Effector CD4-positive, alpha-beta T cell (primary cell): ENCODE measurements at places on chromosomes 5 and 9.

DNA sequence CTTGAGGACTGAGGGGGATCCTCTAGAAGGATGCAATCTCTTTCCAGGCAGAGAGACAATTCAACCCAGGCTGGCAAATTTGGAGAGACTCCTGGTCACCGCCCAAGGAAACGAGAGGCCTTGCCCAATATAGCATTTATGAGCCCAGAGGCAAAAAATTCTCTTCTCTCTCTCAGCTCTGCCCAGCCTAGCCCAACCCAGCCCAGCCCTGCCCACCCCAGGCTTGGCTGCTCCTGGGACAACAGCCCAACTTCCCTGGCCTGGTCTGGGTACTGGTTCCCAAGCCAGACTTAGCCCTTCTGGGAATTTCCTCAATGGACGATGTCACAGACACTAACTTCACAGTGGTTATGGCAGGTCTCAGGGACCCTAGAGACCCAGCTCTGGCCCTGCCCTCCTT lies 116.5 kb downstream of the PSD2 start:
- DNase-seq, result no peak

GRCh38 chr5:56309262-56309826 lies 76.2 kb upstream of the ANKRD55 start:
- no peak for DNase-seq

- DNase-seq, result no peak
Measured at GRCh38 chr5:3118340-3118739, 366.9 kb upstream of the IRX2 start.

GRCh38 chr5:135718651-135719050 lies 115.8 kb upstream of the SLC25A48 start:
- no peak for DNase-seq

GRCh38 chr9:105046907-105047741 lies 119.2 kb upstream of the ABCA1 start:
- no peak for DNase-seq

DNA sequence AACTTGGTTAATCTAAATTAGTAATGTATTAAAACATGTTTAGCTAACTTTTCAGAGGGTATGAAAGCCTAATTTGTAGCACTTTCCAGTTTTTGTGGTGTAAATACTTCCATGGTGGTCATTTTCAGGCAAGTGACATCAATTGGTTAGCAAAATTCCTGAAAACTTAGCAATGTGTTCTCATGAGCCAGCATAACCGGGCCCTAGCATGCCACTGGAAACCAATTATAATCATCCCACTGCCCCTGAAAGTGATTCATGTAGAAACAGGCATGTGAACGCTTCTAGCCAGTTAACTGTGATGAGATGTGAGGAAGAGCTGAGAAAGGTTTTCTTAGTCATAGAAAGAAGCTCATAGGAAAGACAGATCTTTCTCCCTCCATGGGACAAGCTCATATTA lies 417.2 kb downstream of the TLR4 start:
- DNase-seq, result no peak

DNA sequence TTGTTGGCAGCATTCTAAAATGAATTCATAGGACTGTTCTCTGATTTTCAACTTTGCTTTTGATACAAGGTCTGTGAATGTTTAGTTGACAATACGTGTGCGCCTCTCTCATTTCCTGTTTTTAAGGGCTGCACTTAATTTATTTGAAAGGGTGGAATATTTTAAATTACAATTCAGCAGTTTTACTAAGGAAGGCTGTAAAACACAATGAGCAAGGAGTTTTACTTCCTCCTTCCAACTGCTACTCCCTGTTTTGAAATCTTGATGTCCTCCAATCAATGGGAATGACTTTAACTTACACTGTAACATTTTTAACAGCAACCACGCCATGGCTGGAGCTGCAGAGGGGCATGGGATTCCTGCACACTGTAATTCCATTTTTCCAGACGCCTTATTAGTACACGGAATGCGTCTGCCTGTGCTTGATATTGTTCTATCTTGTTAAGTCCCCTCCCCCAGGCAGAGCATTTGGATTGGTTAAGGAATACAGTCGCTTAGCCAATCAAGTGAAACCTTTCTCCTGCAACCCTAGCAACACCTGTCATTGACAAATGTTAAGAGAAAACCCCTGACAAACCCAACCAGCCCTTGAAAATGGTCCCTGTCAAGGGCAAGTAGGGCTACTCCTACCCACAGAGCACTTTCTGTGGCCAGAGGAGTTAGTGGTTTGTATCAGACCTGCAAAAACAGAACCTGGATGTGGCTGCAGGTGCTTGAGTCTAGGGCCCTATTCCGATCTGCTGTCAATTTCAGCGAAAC lies 12.5 kb upstream of the ZSWIM6 start:
- DNase-seq, result no peak
